Fibroblast of skin of left quadriceps (primary cell): ENCODE measurements at places on chromosomes 12 and 14.

GRCh38 chr12:88896958-88897357 is 316.7 kb upstream of the KITLG start:
- DNase-seq, result peak; percentile 30

- no peak for DNase-seq
Measured at GRCh38 chr12:118377884-118378470, 1.6 kb downstream of the SUDS3 start.

DNA sequence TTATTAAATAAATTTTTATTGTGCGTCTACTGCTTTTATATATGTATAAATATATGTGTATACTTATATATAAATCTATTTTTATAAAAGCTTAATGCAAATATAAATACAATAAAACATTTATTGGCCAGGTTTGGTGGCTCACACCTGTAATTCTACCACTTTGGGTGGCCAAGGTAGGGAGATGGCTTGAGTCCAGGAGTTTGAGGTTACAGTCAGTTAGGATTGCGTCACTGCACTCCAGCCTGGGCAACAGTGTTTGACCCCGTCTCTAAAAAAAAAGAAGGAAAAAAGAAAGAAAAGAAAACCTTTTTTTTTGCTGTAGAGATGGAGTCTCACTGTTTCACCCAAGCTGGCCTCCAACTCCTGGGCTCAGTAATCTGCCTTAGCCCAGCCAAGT is 20.9 kb downstream of the ACTR6 start:
- DNase-seq, result no peak

GRCh38 chr12:82838131-82838551 is 151.4 kb downstream of the TMTC2 start:
- no peak for DNase-seq

DNA sequence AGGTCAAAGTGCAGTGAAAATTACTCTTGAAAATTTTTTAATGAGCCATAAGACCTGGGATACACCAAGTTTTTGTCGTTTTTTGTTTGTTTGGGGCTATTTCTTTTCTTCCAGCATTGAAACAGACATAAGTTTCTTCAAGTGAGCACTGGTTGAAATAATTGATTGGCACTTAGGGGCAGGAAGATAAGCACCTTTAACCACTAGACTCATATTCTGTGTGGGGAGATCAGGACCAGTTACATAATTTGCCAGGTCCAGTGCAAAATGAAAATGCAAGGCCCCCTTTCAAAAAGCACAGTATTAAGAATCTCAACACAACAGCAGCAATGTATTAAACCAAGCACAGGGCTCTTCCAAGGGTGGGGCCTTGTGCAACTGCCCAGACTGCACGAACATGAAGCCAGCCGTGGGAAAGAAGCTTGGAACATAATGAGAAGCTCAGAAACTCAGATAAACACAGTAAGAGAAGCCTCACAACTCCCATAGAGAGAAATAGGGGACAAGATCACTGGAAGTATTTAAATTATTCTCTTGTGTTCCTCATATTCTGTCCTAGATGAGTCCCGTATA is 3.2 kb upstream of the TCP11L2 start:
- DNase-seq, result no peak

- DNase-seq, result no peak
Measured at GRCh38 chr12:131222329-131223139, 268.8 kb downstream of the ADGRD1 start.

GRCh38 chr12:3191450-3191849 is 114.3 kb downstream of the TSPAN9 start:
- no peak for DNase-seq
